Spleen (tissue), 13 donors: ENCODE measurements at places on chromosomes 3 and 15.
A peak's percentile ranks its signal among the peaks of the same experiment; 100 is the strongest.

- no peak for DNase-seq
- no peaks in the 10 kb centered on the region for H3K27me3 ChIP-seq
- no peaks in the 10 kb centered on the region for H3K4me1 ChIP-seq
- no peak overlapping the region for H3K4me3 ChIP-seq
- H3K27ac ChIP-seq, result no peak overlapping the region
These were observed 678.1 kb upstream of the SEMA6D start for GRCh38 chr15:47039225-47039624.

DNA sequence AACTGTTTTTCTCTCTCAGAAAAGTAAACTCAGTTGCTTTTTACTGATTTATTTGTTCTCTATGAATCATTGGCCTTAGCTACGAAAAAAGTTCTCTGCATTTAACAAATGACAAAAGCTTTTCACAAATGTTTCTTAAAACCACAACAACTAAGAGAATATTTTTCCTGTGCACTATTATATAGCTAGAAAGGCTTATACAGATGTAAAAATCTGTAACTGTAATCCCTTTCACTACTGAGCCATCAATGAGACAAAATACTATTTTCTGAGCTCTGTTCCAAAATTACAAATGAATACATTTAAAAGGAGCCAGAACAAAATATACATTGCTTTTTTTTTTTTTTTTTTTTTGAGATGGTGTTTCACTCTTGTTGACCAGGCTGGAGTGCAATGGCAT, 45.6 kb upstream of the PYGO1 start:
- H3K4me1 ChIP-seq, result no peaks in the 10 kb centered on the region
- no peak overlapping the region for H3K4me3 ChIP-seq
- H3K27me3 ChIP-seq, result no peaks in the 10 kb centered on the region
- H3K36me3 ChIP-seq, result no peaks in the 10 kb centered on the region

GRCh38 chr3:58383476-58383875, 50.2 kb downstream of the PDHB start:
- DNase-seq, result no peak
- H3K27ac ChIP-seq, result no peak overlapping the region
- H3K27me3 ChIP-seq, result no peaks in the 10 kb centered on the region
- peaks cover 7% of the 10 kb centered on the region for H3K36me3 ChIP-seq

DNA sequence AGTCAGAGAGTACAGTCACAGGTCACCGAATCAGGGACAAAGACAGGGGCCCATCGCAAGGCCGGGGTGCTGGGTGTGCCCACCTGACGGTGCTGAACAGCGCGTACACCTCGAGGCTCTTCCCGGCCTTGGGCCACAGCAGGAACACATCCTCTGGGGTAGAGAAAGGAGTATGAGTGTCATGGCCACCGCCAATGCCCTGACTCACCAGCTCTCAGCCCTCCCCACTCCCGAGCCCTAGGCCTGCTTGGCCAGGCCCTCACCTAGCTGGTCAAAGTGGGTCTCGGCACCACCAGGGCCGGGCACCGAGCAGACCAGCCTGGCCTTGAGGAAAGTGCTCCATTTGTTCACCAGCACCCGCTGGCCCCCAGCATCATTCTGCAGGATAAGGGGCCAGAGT, 4.2 kb downstream of the SEMA3G start:
- H3K4me1 ChIP-seq, result peaks cover 40% of the 10 kb centered on the region
- no peak overlapping the region for H3K27ac ChIP-seq
- no peaks in the 10 kb centered on the region for H3K36me3 ChIP-seq
- H3K4me3 ChIP-seq, result no peak overlapping the region
- no peaks in the 10 kb centered on the region for H3K27me3 ChIP-seq

- no peak for DNase-seq
- H3K27me3 ChIP-seq, result no peaks in the 10 kb centered on the region
- no peaks in the 10 kb centered on the region for H3K36me3 ChIP-seq
- no peaks in the 10 kb centered on the region for H3K4me1 ChIP-seq
These were observed 33.1 kb downstream of the WNT5A start for GRCh38 chr3:55453886-55454496.

- no peak overlapping the region for H3K4me3 ChIP-seq
- H3K27ac ChIP-seq, result no peak overlapping the region
- no peak for DNase-seq
- no peaks in the 10 kb centered on the region for H3K27me3 ChIP-seq
These were observed 902.1 kb upstream of the SEMA6D start for GRCh38 chr15:46815240-46815639.

DNA sequence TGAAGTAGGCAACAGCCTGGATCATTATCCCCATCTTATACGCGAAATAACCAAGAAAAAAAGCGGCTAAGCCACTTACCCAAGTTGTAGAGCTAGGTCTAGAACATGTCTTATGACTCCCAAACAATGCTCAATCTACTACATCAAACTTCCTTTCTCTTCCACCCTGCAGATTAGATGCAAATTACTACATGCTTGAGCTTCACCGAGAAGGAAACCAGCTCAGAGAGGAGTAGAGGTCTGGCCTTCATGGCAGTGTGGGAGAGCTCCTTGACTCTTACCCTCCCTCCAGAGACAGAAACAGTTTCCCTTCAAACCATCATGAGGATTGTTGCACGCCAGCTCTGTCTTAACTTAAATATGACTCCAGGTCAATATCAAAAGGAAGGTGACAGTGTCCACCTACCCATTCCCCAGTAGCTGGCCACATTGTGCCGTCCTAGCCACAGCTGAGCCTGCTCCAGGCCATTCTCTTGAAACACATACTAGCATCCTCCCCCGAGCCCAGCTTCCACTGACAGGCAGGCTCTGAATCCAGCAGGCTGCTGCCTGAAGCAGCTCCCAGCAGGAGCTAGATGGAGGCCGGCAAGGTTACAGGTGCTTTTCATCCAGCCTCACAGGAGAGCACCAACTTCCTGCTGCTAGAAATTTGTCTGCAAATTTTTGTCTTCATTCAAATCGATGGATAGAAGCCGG, 56.8 kb downstream of the CPN2 start:
- DNase-seq, result peak; percentile 63
- H3K4me3 ChIP-seq, result no peak overlapping the region
